Mesenteric fat pad (tissue), 1 donor: ENCODE measurements at places on chromosomes 13 and 19. TPM values are rescaled to one million over a fixed set of nuclear protein-coding genes. Genes with fewer than 3 reads are reported as not detected.

Gene ZNF442
- 3.3 TPM for total RNA-seq

Gene PLIN4
- total RNA-seq: 2,078 TPM

Gene ZNF610
- 1.1 TPM for total RNA-seq

Gene ZNF677
- total RNA-seq: 9.3 TPM

Gene TSHZ3
- total RNA-seq: 12.6 TPM
